Activated naive CD8-positive, alpha-beta T cell treated with anti-CD3 and anti-CD28 coated beads for 36 hours (primary cell): ENCODE measurements at places on chromosomes 6 and 20.

GRCh38 chr20:16860914-16861313 lies 112.8 kb downstream of the OTOR start:
- DNase-seq, result no peak

GRCh38 chr20:57622579-57623381 lies 2.6 kb upstream of the ZBP1 start:
- DNase-seq, result peak; percentile 64

DNA sequence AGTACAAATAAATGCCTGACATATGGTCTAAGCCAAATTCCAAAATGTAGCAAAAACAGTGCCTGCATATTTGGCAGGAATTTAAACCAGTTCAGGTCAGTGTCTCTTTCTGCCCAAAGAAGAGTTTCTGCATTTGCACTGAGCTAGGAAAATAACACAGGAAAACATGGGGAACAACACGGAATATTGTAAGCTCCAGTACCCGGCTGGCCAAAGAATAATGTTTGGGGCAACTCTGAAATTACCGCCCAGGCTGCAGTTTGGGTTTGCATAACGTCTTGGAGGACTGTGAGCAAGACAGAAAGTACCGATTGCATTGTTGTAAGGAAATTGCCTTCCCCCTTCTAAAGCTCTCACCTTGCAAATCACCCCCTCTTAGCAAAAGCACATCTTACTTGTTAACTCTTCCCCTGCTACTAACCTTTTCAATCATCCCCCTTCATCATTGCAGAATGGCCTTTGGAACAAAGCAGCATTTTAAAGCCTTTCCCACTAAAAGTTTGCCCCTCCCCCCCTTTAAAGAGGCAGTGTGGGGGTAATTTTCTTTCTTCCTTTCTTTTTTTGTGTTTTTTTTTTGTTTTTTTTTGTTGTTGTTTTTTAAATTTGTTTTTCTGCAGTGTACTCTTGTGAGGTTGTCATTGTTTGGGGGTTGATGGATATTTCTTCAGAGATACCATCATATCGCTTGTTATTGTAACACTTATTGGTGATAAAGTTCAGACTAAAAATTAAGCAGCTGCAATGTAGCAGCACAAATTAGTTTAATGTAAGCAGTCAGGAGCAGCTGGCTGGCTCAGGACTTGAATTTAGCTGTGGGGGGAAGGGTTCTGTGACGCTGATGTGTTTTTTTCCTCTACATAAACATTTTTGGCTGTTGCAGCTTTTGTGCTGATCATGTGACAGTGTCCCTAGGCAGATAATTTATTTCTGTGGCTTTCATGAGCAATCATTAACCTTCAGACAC lies 100.0 kb upstream of the CITED2 start:
- DNase-seq, result no peak

GRCh38 chr6:157207521-157208076 lies 115.7 kb downstream of the TMEM242 start:
- DNase-seq, result no peak

GRCh38 chr6:99434702-99435530 lies 9.8 kb upstream of the PNISR start:
- no peak for DNase-seq

GRCh38 chr6:122322824-122323223 lies 76.6 kb upstream of the HSF2 start:
- no peak for DNase-seq

- DNase-seq, result no peak
Observed at GRCh38 chr20:49624317-49624716, 56.4 kb upstream of the PTGIS start.

DNA sequence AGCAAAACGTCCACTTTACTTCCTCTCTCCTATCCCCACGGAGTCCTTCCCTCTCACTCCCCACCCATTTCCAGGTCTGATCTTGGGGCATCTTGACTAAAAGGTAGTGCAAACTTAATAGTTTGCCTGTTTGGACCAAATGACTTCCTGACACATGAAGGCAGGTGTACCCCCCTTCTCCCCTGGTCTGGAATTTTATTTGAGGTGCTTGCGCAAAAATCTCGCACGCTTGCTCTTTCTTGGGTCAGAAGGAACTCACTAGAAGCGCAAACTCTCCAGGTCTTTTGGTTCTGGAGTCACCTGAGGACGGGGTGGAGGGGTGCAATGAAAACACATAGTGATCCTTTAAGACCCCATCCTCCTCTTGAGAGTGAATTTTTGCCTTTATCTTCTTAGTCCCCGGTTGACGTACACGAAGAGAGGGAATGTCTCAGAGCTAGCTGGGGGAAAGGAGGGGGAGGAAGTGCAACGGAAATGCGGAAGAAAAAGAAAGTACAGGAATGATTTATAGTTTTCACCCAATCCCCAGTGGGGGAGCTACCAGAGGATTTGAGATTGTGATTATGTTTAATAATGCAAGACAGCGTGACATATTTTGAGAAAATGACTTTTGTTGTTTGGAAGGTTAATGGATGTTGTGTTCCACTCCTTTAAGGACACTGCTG lies 4.9 kb downstream of the ADGRB3 start:
- DNase-seq, result no peak

DNA sequence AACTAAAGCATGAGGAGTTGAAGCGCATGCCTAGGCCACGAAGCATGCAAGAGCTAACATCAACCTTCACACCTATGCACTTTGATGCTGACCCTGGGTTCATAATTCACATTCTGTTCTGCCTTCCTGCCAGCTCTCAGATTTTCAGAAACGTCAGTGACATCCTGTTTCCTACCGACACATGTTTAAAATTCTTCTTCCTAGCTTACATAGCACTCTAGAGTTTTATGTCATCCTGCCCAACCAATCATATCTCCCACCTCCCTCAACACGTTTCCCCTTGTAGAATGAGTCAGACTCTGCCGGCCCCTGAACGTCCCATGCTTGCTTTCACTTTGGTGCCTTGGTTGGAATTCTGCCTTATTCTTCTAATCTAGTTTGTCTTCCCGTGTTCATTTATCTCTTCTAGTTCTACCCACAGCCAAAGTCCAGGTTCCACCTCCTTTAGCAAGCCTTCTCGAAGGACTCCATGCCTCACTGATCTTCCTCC lies 97.2 kb upstream of the MAP7 start:
- DNase-seq, result peak; percentile 39

DNA sequence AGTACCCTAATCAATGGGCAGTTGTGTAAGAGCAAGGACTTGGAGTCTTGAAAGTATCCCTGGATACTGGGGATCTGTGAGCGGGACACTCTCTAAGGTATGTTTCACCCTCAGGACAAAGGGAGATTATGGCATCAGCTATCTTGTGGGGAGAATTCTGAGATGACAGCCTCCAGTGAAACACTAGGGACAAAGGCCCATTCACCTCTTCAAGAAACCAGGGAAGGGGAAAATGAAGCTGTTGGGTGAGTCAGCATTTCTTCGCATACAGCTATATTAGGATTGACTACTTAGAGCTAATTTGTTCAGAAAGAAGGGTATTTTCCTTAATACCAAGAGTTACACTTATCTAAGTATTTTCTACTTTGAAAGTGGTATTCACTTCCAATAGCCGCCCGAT lies 35.9 kb downstream of the OPN5 start:
- no peak for DNase-seq

DNA sequence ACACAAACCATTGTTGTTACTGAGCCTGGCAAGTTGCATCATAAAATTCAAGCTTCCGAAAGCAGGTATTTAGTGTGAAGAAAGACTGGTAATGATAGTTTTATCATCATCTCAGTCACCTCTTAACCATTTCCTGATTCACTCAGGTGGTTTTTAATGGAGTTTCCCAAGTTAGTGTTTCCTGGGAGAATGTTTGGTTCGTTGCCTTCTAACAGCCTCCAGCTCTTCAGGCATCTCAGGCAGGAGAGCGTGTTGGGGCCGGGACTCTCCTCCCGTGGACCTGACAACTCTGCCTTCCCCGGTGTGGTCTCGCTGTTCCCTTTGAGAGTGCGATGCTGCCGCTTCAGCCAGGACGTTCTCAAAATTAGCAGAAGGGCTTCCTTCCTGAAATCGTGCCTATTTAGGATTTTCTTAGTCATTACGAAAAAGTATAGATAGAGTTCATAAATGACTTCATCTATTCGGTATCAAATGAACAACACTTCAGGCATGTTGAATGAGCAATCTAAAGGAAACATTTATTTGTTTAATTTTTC lies 105.0 kb upstream of the QKI start:
- no peak for DNase-seq

DNA sequence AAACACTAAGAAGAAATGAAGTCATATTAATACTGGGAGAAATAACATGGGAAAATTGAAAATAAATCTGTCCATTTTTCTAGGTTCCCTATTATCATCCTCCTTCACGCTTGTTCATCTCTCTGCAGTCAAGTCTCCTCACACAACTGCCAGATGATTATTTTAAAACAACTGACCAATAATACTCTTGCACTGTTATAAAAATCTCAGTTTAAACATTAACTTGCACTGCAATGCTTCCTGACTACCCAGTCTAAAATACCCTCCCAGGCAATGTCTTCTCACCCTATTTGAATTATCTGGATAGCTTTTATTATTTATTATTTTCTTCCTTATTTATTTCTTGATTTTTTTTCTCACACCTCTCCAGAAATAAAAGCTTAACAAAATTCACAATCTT lies 5.7 kb downstream of the EYS start:
- DNase-seq, result no peak

GRCh38 chr20:15045246-15045645 lies 707.8 kb upstream of the FLRT3 start:
- no peak for DNase-seq

- no peak for DNase-seq
Observed at GRCh38 chr6:168208402-168208801, 111.2 kb downstream of the DACT2 start.

GRCh38 chr6:30121446-30122366 lies 8.8 kb upstream of the TRIM31 start:
- no peak for DNase-seq

DNA sequence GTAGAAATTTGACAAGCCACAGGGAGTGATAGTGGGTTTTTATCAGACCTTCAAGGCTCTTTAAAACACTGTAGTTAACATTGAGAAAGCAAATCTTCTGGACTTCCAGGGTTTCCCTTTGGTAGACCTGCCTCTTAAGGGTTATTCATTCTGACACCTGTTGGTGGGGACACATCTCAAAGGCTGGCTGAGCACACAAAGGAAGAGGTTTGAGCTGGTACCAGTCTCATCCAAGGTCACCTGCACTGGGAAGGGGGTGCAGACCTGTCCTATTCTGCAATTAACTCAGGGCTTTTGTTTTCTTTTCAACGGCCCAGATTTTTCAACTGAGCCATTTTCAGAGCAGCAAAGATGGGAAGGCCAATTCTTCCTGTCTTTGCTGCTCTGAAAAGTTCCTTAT lies 45.6 kb downstream of the EDN1 start:
- no peak for DNase-seq

DNA sequence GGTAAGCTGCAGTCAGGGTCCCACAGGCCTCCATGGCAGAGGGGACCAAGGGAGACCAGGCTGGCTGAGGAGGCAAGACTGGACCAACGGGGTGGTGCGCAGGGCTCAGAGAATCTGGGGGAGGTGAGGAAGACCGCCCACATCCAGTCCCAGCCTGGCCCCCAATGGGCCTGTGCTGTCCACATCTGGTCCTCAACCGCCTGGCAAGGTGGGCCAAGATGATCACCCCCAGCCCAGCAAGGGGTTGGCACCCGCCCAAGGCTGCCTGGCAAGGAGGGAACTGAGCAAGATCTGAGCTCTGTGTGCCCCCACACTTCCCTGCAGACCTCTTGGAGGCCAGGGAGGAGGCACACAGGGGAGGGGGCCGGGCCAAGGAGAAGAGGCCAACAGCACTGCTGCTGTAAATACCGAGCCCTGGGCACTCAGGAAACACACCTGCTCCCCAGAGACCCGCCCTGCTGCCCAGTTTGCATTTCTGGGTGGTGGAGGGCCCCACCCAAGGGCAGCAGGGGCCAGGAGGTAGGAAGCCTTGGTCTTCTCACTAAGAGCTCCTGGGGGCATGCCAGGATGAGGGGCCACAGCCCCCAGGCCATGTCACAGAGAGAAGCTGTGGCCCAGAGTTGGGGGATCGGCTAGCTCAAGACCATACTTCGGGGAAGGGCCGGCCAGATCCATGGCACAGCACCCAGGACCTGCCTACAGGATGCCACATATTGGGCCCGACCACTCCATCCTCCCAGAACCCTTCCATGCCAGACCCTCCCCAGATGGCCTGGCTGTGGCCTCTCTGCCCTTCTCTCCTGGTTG lies 109.6 kb downstream of the ASXL1 start:
- no peak for DNase-seq
